NT2/D1 (cell line): ENCODE measurements at places on chromosomes 13 and 19.

DNA sequence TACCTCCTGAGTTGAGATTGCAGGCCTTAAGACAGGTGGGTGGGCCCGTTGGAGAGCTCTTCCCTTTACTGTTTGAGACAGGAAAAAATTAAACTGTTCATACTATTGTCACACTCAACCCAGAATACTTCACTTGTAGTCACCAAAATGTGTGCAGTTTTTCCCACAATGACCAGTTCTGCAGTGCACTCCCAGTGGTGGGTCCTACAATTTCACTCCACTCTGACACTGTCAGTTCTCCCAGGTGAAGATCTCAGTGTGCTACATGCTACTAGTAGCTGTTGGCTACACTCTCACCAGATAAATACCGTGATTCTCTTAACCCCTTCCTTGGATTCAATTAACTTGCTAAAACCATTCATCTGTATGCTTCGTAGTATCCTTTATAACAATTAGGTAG, 2.9 kb downstream of the ZNF665 start:
- no peak for DNase-seq

DNA sequence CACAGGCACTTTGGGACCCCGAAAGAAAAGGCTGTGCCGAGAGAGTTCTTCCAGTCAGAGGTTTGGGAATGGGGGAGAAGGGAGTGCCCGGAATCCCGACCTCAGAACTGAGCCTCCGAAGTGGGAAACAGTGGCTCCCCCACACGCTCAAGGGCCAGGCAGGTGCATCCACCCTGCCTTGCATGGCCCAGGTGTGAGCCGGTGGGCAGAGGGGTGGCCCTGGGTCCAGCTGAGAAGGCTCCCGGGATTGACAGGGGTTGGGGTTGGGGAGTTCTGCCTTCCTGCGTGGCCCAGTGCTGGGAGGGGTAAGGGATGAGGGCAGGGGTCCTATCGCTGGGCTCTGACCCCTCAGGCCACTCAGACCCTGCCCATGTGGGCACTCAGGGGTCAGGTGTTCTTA, 163.5 kb upstream of the TUBA3C start:
- no peak for DNase-seq

GRCh38 chr19:41795031-41795461, 1.3 kb upstream of the CEACAM3 start:
- peak; percentile 9 for DNase-seq

- DNase-seq, result no peak
These were observed 212.5 kb upstream of the IRS2 start for GRCh38 chr13:109998684-109999533.

DNA sequence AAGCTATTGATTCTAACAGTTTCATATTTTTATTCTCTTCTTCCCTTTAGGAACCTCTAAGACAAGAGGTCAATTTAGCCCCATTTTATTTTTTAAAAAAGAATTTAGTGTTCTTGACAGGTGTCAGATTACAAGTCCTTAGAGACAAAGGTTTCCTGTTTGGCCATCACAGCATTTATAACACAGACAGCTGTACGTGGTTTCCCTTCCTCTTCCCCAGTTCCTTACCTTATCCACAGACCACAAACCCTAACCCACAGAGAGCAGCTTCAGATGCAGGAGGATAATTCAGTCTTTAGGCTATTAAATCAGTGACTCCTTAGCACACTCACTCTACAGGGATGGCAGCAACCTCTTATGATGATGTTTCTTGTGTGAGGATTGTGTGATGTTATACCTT, 1210.1 kb downstream of the DIAPH3 start:
- DNase-seq, result no peak

GRCh38 chr19:55487924-55488687, at the start of gene SSC5D:
Gene SSC5D, plus strand, starts transcription at chr19:55488436. Its CDS starts 154 bp downstream, at chr19:55488590.
- DNase-seq, result no peak

GRCh38 chr19:42306646-42307045, 4.2 kb upstream of the PAFAH1B3 start:
- no peak for DNase-seq

GRCh38 chr19:54451331-54451871, 2.4 kb downstream of the LENG8 start:
- DNase-seq, result no peak

DNA sequence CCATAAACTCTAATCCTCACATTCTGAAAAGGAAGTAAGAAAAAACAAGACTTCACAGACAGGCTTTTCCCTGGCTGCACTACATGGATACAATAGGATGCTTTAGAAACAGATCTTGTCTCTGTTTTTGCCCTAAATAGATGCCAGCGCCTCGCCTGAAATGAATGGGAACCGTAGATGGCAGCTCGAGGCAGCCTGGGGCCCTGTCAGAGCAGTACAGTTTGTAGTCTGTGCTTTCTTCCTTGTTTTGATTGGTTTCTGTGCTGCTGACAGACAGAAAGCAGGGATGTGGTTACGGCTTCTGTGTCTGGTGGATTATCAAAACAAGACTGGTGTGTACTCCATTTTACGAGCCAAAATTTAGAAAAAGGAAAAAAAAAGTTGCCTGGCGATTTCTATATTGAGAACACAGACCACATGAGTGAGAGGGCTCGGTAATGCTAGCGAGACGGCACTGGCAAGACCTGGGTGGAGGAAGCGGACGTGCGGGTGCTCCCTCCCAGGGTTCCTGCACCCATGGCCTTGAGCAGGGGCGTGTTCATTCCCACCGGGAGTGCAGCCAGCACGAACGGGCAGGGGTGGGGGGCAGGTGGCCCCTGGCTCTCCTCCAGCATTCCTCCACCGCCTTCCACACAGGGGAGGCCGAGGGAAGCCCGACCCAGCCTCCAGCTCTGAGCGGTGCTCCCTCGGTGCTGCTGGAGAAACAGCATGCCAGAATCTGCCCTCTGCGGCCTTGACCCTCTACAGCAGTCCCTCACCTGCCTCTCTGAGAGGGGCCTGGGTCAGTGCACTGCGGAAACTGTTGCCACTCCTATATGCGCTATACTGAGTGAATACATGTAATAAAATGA, 37.6 kb upstream of the C1QTNF9 start:
- no peak for DNase-seq

- DNase-seq, result peak; percentile 97
These were observed 20.6 kb upstream of the ZNF430 start for GRCh38 chr19:20999731-21000352.

DNA sequence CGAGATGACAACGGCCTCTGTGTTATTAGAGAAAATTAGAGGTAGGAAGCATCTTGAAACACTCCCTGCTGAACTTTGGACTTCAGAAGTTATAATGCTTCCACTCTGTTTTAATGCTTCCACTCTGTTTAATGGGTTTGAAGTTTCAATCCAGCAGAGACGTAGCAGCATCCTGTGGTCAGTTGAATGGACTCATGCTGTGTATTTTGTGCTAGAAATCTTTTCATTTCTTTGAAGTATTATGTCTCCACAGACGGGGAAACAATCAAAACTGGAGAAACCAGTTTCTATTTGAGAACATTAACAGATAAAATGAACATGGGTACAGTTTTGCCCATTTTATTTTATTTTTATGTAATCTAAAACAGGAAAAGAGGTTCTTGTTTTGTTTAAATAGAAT, 1736.2 kb downstream of the SLITRK5 start:
- no peak for DNase-seq

DNA sequence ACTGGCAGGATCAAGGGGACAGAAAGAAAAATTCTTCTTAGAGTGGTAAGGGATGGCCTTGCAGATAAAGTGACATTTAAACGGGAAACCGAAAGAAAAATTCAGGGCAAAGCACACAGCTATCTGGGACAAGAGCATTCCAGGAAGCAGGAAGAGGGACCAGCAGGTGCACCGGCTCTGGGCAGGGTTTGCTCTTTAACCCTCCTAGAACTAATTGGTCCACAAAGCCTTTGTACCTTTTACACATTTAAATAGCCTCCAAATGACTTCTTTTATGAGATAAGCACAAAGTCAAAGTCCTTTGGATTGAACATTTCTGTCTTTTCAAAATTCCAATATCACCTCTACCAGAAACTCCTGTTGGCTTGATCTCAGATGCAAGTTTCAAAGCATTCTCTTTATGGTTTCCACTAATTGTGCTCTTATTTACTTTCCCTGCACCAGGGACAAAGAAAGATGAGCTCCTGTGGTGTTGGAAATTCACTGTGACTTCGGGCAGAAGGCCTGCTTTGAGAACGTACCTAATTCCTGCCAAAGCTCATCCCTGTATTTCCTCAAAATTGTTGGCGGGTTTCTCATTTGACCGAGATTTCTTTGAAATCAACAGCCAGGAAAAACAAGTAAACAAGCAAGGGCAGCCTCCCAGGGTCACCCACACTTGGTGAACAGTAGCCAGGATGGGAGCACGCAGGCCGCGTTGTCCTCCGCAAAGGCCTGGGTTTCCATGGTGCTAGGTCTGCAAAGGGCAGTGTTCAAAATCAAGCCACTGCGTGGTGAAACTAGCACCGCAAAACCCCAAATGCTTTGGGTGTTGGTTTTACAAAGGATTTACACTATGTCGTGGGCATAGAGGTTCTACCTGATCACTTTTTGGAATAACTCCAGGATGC, 98.6 kb downstream of the IRS2 start:
- DNase-seq, result no peak

DNA sequence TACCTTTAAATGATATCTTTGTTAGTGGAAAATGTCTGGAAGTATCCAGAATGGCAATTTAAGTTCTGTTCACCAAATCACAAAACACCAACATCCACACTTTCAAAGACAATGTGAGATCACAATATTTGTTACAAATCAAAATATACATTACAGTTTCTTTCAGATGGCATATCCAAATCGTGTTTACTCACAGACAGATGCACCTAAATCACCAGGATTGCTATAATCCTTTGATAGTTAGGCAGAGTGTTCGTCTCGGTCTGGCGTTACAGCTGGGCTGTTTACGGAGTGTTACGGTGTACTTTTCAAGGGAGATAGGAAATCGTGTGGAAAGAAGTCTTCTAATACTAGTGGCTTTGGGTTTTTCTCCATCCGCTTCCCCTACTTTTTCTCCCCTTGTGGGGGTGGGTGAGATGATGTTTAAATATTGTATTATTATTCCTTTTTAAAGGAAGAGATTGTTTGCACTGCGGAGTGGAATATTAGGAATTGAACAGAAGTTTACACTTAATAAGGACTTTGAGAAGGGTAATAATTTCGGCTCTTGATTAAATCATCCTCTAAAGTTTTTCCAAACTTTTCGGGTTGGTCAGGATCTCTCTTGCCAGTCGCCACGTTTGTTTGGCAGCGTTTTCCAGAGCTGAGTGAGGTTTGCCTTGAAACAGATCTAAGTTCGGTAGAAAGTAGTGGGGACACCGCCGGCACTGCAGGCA, 1.8 kb downstream of the MAB21L1 start:
- DNase-seq, result no peak

DNA sequence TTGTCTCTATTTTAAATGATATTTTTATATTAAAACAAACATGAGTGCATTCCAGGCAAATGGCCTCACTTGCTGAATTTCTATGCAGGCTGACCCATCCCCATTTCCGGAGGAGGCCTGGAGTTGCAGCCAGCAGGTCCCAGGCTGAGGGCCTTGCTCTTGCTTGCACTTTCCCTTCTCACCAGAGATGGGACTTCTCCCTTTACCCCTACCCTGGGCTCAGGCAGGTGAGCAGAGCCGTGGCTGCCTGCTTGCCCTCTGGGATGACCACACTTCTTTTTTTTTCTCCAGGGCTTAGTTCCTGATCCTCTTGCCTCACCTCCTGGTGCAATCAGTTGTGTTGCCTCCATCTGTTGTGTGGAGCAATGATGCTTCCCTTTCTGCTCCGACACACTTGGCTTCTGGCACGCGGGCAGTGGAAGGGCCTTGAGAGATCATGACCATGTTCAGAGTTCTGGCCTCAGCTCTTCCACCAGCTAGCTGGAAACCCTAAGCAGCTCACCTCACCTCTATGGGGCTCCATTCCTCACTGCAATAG, 11.1 kb upstream of the OLFM4 start:
- no peak for DNase-seq

- no peak for DNase-seq
These were observed 134.0 kb downstream of the ENOX1 start for GRCh38 chr13:43652760-43653159.

DNA sequence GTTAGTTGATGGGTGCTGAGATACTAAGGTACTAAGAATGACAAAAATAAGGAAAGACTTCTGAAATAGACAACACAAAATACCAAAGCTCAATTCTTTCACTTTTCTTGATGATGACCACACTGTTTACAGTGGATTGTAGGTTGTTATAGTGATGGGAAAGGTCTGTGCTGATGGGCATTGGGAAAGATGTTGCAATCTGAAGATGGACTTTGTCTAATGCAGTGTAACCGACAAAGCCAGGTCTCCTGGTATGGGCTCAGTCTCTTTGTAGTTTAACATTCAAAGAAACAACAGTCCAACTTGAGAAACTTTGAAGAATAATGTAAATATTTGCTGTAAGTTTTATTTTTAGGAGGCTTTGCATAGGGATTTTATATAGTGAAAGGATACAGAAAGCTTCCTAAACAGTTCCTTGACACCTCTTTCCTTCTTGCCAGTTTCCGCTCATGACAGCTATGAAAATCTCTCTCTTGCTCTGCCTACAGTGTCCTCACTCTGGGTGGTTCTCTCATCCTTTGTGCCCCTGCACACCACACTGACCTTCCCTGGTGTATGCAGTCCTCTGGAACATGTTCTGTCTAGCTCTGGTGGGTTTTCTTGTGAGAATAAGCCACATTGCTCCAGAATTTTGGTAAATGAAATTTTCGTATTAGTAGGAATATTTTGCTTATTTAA, 172.2 kb downstream of the KCNRG start:
- DNase-seq, result no peak

- DNase-seq, result no peak
These were observed 125.5 kb downstream of the POSTN start for GRCh38 chr13:37473035-37473434.
